Retinal pigment epithelial cell (primary cell): ENCODE measurements at places on chromosomes 12 and 14.

DNA sequence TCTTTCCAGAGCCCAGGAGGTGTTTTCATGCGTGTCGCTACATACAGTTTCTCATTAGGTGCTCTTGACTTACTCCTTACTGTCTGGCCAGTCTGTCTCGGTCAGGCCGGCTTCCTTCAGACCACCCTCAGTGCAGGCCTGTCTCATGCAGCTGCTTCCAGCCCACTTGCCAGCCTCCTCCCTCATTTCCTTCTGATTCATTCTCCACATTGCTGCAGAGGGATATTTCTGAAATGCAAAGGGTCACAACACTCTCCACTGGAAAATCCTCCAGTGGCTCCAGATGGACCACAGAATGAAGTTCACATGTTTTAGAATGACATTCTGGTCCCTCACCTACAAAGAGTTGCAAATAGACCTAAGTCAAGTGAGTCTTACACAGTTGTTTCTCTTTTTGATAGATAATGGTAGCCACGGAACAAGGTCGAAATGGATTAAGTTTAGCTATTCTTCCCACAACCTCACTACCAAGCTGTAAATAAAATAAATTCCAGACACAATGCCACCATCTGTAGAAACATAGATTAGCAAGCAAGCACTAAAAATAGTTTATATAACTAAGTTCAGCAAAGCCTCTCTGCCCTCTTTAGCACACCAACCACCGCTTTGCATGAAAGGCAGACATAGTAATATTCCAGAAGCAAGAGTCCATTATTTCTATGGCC, 146.9 kb downstream of the ESR2 start:
- no peak for DNase-seq

DNA sequence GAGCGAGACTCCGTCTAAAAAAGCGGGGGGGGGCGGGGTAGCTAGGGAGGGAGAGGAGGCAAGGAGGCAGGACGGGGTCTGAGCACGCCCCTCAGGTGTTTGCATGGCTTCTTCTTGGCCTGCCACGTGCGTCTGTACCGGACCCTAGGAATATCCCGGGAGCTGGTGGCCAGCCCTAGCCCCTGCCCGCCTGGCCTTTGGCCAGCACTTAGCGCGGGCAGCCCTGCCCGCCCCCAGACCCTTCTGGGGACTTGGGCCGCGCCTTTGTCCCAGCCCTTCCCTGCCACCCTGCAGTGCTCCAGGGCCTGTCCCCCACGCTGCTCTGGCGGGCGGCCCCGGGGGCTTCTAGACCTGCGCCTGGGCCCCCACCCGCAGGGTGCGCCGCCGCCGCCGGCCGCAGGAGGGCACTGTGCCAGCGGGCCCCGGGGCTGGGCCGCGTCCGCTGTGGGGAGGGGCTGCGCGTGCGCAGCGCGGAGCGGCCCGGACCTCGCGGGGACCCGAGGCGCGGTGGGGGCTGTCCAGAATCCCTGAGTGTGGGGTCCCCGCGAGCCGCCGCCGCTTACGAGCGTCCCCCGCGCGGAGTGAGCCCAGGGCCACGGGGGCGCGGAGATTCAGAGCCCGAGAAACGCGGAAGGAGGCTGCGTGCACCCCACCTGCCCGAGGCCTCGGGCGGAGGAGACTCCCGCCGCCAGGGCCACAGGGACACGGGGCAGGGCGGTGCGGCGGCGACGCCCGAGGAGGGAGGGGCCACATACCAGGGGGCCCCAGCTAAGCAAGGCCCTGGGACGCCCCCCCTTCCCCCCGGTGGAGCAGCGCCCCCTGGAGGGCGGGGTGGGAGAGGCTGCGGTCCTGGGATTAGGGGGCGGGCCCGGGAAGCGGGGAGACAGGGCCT, 21.0 kb downstream of the SLC25A29 start:
- no peak for DNase-seq

DNA sequence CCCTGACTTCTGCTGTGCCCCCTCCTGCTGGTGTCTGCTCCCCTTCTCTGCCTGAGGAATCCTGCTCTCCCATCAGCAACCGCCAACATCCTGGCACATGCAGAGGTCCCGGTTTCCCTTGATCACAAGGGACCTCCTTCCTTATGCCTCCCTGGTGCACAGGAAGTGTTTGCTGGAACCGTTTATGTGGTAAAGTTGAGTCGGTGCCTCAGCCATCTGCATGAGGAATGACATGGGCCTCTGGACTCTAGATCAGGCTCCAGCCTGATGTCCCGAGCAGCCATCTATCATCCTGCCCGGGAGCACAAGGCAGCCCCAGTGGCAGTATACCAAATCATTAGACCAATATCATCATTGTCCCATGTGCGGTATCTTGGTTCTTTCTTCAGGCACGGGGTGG, 90.4 kb downstream of the BORCS5 start:
- no peak for DNase-seq

GRCh38 chr12:78562368-78563205, 302.0 kb upstream of the SYT1 start:
- DNase-seq, result no peak

DNA sequence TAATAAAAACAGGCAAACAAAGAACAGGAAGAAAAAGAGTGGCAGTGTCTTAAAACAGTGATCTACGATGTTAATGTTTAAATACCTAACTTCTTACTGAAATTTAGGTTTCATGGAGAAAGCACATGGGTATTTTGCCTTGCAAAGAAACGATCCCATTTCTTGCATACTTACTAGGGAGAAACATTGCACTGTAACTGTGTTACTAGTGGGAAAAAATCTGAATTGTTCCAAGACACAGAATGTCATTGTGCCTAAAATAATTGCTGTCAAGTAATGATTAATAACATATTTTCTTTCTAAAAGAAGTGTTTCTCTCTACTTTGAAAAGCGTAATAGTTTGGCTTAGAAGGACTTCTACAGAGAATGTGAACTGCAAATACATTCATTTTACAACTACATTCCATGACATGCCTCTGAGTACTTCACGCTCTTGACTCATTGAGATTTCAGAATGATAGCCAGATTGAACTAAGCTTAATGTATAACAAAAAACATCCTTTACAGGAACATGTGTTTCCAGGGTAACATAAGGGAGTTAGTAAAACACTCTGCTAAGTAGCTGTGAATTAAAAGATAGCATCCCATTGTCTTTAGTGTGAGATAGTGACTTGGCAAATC, 256.2 kb upstream of the CPNE8 start:
- no peak for DNase-seq

- no peak for DNase-seq
Measured at GRCh38 chr12:93358821-93359220, 18.9 kb upstream of the NUDT4 start.
